ENCODE measurements at places on chromosomes 1 and 21.
A peak's percentile ranks its signal among the peaks of the same experiment; 100 is the strongest.

DNA sequence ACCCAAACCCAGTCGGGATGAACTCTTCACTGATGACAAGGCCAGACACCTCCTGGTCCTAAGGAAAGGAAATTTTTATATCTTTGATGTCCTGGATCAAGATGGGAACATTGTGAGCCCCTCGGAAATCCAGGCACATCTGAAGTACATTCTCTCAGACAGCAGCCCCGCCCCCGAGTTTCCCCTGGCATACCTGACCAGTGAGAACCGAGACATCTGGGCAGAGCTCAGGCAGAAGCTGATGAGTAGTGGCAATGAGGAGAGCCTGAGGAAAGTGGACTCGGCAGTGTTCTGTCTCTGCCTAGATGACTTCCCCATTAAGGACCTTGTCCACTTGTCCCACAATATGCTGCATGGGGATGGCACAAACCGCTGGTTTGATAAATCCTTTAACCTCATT lies 10.1 kb downstream of the CZIB start:
- no peak for DNase-seq

- DNase-seq: no peak
These were observed 605.3 kb upstream of the NR5A2 start for GRCh38 chr1:199422206-199422605.

- no peak for DNase-seq
These were observed 21.4 kb upstream of the SLC9A1 start for GRCh38 chr1:27176323-27176722.

DNA sequence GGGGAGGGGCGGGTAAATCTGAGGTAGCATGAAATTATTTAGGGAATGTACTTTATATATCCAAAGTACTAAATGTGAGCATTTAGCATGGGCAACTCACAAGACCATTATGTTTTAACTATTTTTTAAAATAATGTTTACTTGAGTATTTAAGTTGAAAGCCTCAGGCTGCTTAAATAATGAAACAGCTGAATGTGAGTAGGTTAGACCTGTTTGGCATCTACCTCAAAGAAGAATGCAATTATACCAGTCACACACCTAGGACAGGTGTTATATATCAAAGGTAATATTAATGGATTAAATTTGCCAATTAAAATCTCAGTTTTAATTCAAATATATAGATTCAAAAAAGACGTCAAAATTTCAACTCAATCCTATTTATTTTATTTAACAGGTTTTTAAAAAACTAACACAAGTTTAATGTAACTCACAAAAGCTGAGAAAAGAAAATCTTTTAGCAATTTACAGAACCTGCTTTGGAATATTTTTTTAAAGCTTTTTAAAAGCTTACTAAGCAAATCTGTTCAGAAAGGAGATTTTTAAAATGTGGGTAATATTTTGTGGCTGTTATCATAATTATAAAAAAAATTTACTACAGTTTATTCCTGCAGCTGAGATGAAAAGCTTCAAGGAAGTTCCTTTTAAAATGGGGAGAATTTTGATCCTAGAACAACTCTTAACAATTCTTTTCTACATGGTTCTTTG lies 104.6 kb upstream of the LBR start:
- DNase-seq: no peak

- no peak for DNase-seq
These were observed 808 bp downstream of the MAP3K21 start for GRCh38 chr1:233328142-233328921.

DNA sequence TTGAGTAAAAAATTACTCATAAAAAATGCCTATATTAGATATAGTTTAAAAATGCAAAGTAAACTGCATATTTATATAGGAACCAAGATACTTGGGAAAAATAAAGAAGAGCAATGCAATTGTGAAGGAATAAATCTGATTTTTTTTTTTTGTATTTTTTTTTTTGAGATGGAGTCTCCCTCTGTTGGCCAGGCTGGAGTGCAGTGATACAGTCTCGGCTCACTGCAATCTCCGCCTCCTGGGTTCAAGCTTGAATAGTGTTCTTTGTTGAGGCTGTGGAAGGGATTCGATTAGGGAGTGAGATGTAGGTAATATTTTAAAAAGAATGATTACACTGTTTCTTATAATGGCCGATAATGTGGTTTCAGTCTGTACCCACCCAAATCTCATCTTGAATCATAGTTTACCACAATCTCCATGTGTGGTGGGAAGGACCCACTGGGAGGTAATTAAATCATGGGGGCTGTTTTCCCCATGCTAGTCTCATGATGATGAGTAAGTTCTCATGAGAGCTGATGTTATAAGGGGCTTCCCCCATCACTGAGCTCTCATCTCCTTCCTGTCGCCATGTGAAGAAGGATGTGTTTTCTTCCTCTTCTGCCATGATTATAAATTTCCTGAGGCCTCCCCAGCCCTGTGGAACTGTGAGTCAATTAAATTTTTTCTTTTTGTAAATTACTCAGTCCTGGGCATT lies 1765.9 kb downstream of the PLA2G4A start:
- no peak for DNase-seq

GRCh38 chr1:200310824-200311223 lies 99.0 kb downstream of the ZNF281 start:
- no peak for DNase-seq

GRCh38 chr1:30462826-30463425 lies 260.5 kb downstream of the MATN1 start:
- DNase-seq: no peak

GRCh38 chr1:223338811-223339746 lies 24.9 kb downstream of the SUSD4 start:
- no peak for DNase-seq

- DNase-seq: no peak
These were observed 636 bp upstream of the YRDC start for GRCh38 chr1:37808369-37809319.

DNA sequence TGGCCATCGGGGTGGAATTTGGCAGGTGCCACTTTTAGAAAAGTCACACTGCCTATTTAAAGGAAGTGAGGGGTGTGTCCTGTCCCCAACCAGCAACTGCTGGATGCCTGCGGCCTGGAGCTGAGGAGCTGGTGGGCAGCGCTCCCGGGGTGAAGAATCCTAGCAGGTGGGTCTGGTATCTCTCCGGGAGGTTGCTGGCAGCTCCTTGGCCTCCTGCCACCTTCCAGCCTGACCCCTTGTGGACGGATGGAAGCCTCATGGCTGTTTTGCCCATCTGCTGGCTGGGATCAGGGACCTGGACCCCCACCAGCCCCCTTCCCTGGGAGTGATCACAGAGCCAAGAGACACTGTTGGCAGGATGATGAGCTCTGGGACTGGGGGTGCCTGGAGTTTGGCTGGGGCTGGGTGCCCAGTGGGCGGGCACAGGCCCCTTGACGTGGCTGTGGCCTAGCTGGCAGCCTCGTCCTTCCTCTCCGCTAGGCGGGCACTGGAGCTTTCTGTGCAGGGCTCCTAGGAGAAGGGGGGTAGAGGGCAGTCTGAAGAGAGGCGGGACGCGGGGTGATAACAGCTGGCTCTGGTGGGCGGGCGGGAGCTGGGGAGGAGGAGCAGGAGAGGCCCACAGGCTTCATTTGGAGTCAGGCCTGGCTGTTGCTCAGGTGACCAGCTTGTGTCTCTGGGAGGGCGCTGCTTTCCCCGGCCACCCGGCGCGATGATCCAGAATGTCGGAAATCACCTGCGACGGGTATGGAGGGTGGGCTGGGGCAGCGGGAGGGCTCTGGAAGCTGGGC lies at the start of gene ACOT11:
Gene ACOT11 (plus strand): TSS at position 628 of the 788 bp plus-strand sequence. CDS start 82 bp downstream, at position 710.
- no peak for DNase-seq

- DNase-seq: no peak
These were observed 41.4 kb downstream of the NEXN start for GRCh38 chr1:77929806-77930205.

DNA sequence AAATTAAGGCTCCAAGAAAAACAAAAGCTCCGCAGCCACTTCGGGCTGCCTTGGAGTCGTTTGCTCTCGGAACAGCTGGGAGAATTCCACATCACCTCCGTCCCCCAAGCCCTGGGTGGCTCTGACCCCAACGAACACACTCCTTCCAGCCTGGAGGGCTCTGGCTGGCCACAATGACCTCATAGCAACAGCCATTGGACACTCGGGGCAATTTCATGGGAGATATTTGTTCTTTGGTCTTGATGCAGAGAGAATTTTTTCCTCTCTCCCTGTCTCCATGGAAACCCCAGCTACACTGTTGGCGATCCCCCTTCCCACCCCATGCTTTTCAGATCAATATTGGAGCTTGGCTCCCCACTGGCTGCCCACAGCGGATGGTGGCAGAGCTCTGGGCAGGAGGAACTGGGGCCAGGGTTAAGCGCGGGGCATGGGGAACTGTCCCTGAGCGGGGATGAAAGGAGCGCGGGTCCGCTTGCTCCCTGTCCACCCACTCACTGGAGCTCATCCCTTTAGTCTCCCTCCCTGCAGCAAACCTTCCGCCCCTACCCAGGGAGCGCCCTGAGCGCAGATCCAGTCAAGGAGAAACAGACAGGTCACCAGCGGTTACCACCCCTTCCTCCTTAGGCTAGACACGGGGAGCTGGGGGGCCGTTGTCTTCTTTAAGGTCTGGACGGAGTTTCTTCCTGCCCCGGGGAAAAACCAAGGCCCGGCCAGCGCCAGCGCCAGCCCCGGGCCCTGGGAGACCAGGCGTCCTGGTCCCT lies 1.2 kb downstream of the WNT4 start:
- DNase-seq: no peak

DNA sequence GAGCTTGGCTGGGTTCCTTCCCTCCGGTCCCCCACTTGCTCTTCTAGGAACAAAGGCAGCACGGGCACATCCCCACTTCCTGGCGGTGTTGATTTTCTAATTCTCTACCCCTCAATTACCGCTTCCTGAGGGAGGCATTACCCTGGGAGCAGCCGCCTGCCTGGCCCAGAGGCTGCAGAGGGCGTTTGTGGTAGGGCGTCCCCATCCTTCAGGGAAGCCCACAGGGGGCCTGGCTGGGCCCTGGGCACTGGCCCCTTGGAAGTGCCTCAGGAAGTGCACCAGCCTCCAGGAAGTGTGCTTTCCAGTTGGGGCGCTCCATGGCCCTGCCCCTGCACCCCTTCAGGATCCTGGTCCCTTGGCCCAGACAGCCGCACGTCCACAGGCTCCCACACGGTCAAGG lies 42.1 kb upstream of the CASZ1 start:
- DNase-seq: no peak

GRCh38 chr1:38076038-38076437 lies 29.4 kb upstream of the POU3F1 start:
- DNase-seq: no peak

GRCh38 chr1:182149411-182149965 lies 88.0 kb upstream of the ZNF648 start:
- no peak for DNase-seq

DNA sequence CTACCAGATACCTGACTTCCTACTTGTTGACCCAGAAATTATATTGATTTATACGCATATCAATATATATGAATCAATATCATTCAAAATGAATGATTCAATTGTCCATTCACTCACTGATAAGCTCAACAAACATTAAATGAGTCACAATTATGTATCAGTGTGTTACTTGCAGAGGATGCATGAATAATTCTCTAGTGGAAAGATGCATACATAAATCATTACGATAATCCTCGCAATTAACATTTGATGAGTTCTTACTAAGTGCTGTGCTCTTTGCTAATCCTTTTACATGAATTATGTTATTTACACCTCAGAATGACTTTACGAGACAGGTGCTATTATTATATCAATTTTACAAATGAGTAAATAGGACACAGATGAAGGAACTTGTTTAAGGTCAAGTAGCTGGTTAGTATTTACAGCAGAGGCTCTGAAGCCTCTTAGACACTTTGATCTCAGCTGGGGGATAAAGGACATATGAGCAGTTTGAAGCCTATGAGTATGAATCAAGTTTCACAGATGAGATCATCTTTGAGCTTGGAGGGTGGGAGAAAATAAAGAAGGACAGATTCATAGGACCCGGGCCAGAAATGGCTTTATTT lies 112.8 kb upstream of the ADAMTS5 start:
- no peak for DNase-seq

GRCh38 chr1:157025385-157025784 lies 20.2 kb downstream of the ARHGEF11 start:
- no peak for DNase-seq

- no peak for DNase-seq
These were observed 24.5 kb downstream of the ELF3 start for GRCh38 chr1:202034683-202035462.

DNA sequence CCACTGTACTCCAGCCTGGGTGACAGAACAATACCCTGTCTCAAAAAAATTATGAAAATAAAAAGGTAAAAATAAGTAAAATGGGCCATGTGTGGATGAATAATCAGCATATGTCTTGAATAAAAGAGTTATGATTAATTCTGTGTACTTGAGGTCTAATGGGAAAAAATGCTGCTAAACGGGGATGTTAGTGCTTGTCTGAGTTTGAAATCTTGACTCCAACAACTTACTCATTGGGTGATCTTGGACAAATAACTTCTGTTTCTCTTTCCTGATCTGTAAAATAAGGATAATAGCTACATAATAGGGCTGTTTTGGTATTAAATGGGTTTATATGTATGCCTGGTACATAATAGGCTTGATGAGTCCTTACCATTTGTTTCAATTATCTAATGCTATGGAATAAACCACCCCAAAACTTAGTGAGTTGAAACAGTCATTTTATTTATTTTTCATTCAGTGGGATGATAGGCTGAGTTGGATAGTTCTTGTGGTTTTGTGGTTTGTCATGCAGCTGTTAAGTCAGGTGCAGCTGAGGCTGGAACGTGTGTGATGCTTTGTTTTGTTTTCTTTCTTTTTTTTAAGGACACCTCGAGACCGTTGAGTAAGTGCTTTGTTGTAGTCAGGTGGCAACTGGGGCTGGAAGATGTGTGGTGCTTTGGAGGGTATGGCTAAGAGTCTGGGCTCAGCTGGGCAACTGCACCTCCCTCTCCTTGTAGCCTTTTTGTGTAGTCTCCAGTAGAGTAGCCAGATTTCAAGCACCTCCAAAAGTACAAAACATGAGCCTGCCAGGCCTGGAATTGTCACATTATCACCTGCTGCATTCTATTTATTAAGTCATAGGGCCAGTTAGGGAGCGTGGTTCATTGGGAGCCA lies 4.9 kb downstream of the MDM4 start:
- peak; percentile 31 for DNase-seq

DNA sequence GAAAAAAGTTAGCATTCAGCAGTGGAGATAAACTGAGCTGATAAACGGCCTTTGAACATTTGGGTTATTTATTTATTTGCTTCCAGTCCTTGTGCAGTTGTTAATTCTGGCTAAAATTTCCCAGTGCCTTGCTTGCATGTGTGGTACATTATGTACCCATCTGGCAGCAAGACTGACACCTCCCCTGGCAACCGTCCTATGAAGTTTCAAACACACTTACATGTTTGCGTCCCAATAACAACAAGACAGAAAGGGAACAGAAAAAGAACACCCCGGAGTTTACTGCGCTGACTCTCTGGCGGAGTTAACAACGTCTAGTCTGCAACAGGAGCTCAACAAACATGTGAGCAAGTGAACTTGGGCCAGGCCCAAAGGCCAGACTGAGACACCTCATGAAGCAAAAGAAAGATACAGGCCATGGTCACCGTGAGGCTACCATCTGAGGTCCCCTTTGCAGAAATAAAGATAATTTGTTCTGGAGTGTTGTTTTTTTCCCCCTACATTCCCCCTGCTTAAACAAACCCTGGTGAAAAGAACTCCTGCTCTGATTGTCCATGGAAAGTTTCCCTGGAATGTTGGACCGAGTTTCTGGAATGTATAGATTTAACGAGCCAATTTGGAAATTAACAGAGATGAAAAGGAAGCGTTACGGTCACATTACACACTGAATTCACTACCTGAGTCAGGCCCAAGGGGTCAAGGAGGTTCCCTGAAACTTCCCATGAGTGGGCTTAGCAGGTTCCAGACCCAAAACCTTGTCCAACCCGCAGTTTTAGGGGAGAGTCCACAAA lies 33.4 kb downstream of the TRABD2B start:
- DNase-seq: no peak

GRCh38 chr1:31757989-31758388 lies 6.2 kb downstream of the ADGRB2 start:
- DNase-seq: no peak

GRCh38 chr21:46037331-46038325 lies 56.1 kb downstream of the COL6A1 start:
- DNase-seq: no peak

Data from stimulated activated CD8-positive, alpha-beta memory T cell treated with anti-CD3 and anti-CD28 coated beads, Interleukin-2, amount 100 ng/mL, for 1 hour (primary cell).